Memory B cell (primary cell): ENCODE measurements at places on chromosomes 16 and 17.

DNA sequence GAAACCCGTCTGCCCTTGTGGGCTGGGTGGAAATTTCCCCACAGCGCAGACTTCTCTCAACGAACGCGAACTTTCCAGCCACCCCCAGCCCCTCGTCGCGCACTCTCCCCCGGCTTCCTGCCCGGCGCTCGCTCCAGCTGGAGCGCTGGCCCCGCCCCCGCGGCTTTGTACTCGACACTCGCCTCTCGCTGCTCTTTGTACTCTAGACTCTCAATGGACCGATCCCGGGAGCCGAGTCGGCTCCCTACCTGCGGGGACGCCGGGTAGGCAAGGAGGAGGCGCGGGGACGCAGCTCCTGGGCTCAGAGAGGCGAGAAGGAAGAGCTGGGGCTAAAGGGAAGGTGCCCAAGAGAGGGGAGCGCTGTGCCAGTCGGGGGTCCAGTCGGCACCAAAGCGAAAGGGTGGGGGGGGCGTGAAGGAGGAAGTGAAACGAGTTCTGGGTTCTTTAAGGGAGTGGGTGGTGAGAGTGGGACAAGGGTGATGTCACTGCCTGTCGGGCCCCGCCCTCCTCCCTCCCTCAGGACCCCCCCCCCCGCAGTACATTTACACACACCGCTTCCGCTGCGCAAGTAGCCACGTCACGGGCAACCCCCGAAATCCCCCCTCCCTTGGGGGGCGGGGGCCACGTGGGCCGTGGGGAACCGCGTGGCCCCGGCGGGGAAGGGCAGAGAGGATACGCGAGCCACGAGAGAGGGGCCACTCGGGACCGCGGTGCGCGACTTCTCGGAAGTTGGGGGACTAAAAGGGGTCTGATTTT lies 9.7 kb downstream of the KDM6B start:
- peaks cover 13% of the 10 kb centered on the region for H3K36me3 ChIP-seq
- peak; percentile 94 for DNase-seq
- H3K27ac ChIP-seq = peak overlapping the region; percentile 99
- peaks cover 42% of the 10 kb centered on the region for H3K4me1 ChIP-seq

GRCh38 chr17:16255481-16255921 lies 38.5 kb downstream of the PIGL start:
- H3K27ac ChIP-seq = no peak overlapping the region
- no peaks in the 10 kb centered on the region for H3K27me3 ChIP-seq
- H3K4me1 ChIP-seq = no peaks in the 10 kb centered on the region
- no peak for DNase-seq

- peak overlapping the region; percentile 72 for H3K27ac ChIP-seq
- peaks cover 20% of the 10 kb centered on the region for H3K4me1 ChIP-seq
- peaks cover 34% of the 10 kb centered on the region for H3K36me3 ChIP-seq
- DNase-seq = no peak
- no peak overlapping the region for H3K4me3 ChIP-seq
- H3K27me3 ChIP-seq = no peaks in the 10 kb centered on the region
These were observed 117.4 kb downstream of the PHKB start for GRCh38 chr16:47578573-47578972.

DNA sequence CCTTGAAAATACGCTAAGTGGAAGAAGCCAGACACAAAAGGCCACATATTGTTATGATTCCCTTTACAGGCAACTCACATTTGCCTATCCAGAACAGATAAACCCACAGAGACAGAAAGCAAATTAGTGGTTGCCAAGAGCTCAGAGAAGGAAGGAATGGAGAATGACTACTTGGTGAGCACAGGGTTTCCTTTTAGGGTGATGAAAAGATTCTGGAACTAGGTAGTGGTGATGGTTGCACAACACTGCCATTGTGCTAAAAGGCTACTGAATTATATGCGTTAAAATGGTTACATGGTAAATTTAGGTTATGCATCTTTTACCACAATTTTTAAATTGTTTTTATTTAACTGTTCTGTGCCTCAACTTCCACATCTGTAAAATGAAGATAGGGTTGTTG lies 4.4 kb downstream of the COPRS start:
- no peak overlapping the region for H3K4me3 ChIP-seq
- no peak overlapping the region for H3K27ac ChIP-seq
- H3K4me1 ChIP-seq = peaks cover 16% of the 10 kb centered on the region
- DNase-seq = no peak
- no peaks in the 10 kb centered on the region for H3K27me3 ChIP-seq
- peaks cover 11% of the 10 kb centered on the region for H3K36me3 ChIP-seq

- no peak overlapping the region for H3K4me3 ChIP-seq
- DNase-seq = no peak
- H3K36me3 ChIP-seq = no peaks in the 10 kb centered on the region
- no peak overlapping the region for H3K27ac ChIP-seq
- no peaks in the 10 kb centered on the region for H3K27me3 ChIP-seq
These were observed 59.4 kb upstream of the SIAH1 start for GRCh38 chr16:48444574-48444973.

DNA sequence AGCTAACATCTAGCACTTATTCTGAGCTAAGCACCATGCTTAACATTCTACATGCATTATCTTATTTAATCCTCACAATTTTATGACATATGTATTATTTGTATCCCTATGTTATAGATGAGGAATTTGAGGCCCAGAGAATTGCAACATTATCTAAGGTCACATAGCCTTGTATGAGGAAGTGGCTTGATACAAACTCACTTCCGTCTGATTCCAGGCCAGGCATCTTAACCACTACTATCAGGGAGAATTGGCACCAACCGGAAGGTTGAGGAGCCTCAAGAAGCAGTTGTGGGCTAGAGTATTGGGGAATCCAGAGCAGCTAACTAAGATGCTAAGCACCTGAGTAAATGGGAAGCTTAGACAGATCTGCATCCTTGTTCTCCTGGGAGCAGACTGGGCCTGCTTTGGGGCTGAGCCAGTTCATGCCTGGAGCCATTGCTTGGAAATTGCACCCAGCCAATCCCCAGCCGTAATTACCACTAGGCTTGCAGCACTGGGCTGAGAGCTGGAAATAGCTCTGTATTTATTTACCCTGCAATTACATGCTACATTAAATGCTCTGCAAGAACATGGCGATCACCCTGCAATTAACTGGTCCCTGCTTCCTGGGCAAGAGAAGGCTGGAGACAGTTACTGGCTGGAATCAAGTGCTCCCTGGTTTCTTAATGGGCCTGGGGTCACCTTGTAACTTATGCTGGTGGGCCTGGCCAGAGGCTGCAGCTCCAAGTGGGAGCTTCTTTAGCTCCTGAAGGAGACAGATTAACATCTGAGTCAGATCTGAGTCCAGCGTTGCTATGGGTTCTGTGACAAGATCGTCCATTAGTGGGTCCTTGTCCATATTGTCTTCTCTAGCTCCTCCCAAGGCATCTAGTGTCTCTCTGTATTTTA lies 273.1 kb upstream of the CCL2 start:
- DNase-seq = no peak
- H3K4me3 ChIP-seq = no peak overlapping the region
- peaks cover 4% of the 10 kb centered on the region for H3K4me1 ChIP-seq
- H3K27me3 ChIP-seq = no peaks in the 10 kb centered on the region

GRCh38 chr17:3660311-3660891 lies 8.0 kb downstream of the TAX1BP3 start:
- no peak for DNase-seq
- peaks cover 9% of the 10 kb centered on the region for H3K4me1 ChIP-seq
- no peak overlapping the region for H3K4me3 ChIP-seq
- H3K36me3 ChIP-seq = peaks cover 10% of the 10 kb centered on the region
- no peak overlapping the region for H3K27ac ChIP-seq
- no peaks in the 10 kb centered on the region for H3K27me3 ChIP-seq

DNA sequence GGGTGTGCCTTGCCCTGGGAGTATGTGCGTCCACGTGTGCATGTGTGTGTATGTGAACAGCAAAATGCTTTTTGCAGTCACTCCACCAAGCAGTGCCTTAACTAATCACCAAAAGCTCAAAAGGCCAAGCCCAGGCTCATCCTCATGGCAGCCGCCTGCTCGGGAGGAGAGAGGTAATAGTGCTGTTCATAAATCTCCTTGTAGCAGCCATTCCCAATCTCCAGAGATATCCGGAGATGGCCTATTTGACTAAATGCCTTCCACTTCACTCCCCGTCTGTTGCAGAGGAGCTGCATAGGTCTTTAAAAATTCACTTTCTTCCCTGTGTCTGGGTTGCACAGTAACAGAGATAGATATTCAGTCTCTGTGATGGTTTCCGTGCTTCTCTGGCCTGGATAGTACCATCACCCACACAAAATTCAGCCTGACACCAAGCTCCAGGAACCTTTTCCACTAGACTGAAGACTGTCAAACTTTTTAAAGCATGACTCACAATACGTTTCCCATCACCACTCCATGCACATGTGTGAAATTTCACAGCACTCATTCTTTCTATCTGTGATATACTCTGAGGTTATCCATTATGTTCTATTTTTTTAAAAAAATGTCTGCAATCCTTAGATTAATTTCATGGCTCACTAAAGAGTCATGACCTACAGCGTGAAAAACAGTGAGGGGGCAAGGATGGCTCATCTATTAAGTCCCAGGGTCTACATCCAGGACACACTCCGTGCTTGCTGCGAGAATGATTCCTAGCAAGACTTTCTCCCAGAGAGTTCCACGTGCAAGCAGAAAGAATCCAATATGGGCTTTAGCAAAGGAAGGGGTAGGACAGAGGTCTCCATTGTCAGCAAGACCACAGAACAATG lies 357.8 kb downstream of the GRIN2A start:
- H3K4me1 ChIP-seq = no peaks in the 10 kb centered on the region
- DNase-seq = no peak
- H3K4me3 ChIP-seq = no peak overlapping the region

DNA sequence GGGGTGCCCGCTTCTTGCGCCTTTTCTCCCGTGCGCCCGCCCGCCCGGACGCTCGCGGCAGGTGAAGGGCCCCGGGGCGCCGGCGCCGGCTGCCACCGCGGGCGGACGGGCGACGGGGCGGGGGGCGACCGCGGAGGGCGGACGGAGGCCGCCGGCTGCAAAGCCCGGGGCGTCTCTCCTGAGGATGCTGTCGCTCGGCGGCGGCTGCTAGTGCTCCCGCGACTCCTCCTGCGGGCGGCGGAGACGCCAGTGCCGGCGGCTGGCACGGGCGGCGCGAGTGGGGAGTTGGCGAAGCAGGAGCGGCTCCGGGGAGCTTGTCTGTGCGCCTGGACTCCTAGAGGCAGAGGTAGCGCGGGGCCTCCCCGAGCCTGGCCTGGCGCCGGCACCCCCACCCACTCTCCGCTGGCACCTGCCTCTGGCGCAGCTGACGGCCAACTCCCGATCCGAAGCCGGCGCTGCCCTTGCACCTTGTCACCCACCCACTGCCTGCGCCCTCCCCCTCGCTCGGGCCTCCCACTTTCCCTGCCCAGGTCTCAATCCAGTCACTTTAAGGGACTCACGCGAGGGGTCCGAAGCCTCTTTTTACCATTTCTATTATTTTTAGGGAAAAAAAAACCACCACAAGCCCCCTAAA lies at the start of gene FAM20A:
Gene FAM20A, minus strand, starts transcription at position 437 of the 634 bp plus-strand sequence. CDS start 701 bp downstream, outside the sequence.
- H3K27ac ChIP-seq = no peak within 1 kb of the TSS
- peaks cover 4% of the 10 kb centered on the region for H3K4me1 ChIP-seq
- H3K36me3 ChIP-seq = no peaks in the 10 kb centered on the region
- no peak for DNase-seq
- peak within 1 kb of the TSS; percentile 50 for H3K4me3 ChIP-seq
- H3K27me3 ChIP-seq = peaks cover 27% of the 10 kb centered on the region

DNA sequence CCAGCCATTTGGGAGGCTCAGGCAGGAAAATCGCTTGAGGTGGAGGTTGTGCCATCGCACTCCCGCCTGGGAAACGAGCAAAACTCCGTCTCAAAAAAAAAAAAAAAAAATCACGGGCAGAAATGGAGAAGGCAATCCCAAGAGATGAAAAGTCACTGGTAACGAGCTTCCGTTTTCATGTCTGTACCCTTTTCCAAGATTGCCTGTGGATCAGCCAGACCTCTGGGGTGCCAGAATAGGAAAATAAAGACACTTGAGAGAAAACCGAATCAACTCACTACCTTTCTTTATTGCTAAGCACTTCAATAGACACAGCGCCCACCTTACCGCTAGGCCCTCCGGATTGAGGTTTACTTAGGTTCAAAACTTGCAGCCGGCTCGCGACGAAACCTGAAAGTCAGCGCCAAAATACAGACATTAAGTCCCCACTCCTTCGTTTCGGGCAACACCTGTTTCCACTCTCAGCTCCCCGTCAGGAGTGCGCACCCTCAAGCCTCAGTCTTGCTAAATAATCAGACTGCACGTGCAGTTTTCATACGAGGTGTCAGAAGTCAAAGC lies 970 bp upstream of the TRAF7 start:
- H3K27ac ChIP-seq = peak overlapping the region; percentile 80
- peak overlapping the region; percentile 84 for H3K4me3 ChIP-seq
- peak; percentile 41 for DNase-seq

DNA sequence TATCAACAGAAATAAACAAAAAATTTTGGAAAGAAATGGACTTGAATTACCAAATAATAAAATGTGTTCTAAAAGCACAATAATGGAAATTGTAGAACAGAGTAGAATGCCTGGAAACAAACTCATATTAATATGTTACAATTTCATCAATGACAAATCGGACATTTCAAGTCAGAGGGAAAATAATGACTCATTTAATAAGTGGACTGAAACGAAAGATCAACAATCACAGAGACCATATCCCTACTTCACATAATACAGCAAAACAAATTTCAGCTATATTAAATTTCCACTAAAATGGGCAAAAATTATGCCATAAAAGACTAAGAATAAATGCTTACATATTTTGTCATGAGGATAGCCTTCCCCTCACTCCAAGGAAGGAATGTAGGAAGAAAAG lies 25.7 kb downstream of the CDYL2 start:
- peaks cover 13% of the 10 kb centered on the region for H3K36me3 ChIP-seq
- no peaks in the 10 kb centered on the region for H3K4me1 ChIP-seq
- H3K27me3 ChIP-seq = no peaks in the 10 kb centered on the region
- DNase-seq = no peak

DNA sequence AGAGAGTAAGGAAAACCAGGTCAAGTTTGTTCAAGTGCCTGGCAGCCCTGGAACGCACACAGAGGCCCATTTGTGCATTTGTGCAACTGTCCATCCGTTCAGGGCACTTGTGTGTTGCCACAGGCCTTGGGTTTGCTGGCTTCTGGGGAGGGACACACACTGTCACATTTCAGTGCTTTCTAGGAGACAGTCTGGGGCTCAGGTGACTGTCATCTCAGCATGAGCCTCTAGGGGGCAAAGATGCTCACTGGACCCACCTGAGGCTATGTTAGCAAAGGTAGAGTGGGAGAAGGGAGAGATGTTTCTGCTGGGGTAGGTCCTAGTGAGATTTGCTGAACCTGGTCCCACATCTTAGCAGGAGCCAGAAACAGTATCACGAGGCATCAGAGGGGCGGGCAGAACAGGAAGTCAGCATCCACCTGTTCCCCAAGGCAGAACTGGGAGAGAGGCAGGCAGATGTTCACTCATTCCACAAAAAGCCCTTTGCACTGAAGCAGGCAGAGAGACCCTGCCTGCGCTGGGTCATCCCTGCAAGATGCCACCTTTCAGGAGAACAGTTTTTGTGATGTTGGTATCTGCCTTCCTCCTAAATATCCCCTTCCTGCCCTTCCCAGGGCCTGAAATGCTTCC lies 48.5 kb downstream of the RAI1 start:
- H3K27me3 ChIP-seq = no peaks in the 10 kb centered on the region
- no peaks in the 10 kb centered on the region for H3K36me3 ChIP-seq
- DNase-seq = peak; percentile 58

GRCh38 chr17:72603420-72604242 lies 482.8 kb downstream of the SOX9 start:
- H3K36me3 ChIP-seq = no peaks in the 10 kb centered on the region
- H3K4me1 ChIP-seq = no peaks in the 10 kb centered on the region
- H3K27me3 ChIP-seq = peaks cover 15% of the 10 kb centered on the region
- no peak overlapping the region for H3K4me3 ChIP-seq
- no peak for DNase-seq
